Naive thymus-derived CD8-positive, alpha-beta T cell (primary cell): ENCODE measurements at places on chromosomes 5 and 9.

GRCh38 chr5:16484081-16484480 lies 18.5 kb upstream of the ZNF622 start:
- no peak for DNase-seq

- DNase-seq = no peak
Measured at GRCh38 chr9:20001058-20001457, 212.2 kb upstream of the SLC24A2 start.

DNA sequence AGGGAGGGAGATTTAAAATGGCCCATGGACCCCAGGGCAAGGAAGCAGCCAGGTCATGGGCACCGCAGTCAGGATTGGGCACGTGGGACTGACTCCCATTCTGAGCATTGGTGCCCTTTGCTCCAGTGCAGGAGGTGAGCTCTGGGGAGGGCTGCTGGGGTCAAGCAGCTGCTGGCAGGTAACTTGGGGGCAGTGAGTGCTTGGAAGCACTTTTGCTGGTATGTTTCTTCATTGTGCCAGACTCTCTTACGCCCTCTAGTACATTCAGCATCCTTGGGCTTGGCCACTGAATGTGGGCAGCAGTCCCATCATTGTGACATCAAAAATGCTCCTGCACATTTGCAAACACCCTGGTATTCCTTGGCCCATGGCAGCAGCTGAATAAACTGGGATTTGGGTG lies 32.7 kb downstream of the PRRC2B start:
- no peak for DNase-seq

GRCh38 chr9:86573886-86574285 lies 219.7 kb upstream of the TUT7 start:
- no peak for DNase-seq
